ENCODE measurements at places on chromosomes 13 and 19.
A peak's percentile ranks its signal among the peaks of the same experiment; 100 is the strongest.

DNA sequence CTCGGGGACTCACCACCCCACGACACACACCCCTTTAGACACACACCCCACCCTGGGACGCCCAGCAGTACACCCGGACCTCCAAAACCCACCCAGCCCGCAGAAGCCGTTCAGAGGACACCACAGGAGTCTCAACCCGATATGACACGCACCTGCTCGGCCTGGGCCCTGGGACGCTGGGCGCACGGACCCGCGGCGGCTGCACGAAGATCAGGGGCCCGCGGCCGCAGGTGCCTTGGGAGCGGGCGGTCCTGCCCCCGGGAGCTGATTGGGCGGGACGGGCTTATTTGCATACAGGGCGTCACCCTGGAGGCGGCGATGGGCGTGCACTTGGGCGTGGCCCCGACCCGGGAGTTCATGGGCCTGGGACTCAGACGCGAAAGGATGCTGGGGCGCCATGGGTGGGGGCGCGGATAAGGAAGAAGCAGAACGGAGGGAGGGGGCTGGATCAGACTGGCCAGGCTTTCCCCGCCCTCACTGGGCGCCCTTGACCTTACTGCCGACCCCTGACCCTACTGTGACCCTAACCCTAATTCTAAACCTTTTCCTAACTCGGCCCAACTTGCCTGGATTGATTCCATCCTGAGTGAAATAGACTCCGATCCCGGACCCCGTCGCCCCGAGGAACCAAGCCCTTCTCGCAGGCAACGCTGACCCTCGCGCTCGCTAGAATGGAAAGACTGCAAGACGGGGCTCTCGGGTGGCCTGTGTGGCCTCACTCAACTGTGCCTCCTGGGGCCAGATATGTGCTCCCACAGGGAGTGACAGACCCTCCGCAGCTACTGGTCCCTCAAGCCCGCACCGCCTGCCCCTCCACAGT lies at the start of gene MEF2B:
MEF2B (minus strand) TSS at position 211 of the 820 bp plus-strand sequence. CDS start 19,528 bp downstream, outside the sequence.
- peak; percentile 87 for DNase-seq

DNA sequence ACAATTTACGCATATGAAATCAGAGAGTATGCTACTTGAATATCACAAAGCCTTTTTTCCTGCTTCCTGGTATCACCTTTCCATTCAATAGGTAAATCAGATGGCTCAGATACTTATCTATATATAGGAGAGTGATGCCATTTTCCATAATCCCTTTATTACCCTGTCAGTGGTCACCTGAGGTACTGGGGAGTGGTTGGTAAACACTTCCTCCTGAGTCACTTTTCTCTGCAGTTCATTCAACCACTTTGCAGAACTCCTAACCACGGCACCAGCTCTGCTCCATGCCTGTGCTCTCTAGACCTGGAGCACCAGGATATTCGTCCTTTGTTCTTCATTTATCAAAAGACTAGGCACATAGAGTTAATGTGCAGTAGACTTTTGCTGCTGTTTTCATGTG lies 748.5 kb upstream of the KLHL1 start:
- DNase-seq, result no peak

DNA sequence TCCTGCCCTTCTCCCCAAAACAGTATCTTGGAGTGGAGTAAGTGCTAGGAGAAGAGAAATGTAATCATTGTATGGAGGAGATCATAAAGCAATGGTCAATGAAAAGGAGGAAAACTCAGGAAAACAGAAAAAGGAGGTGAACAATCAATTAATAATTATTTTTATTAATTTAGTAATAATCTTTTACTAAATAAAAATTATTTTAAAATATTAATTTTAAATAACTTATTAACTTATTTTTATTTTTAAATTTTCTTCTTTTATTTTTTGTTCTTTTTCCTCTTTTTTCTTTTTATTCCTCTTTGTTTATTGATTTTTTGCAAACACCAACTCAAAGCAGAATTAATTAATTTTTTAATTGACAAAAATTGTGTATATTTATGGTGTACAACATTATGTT lies 80.3 kb downstream of the TNFSF11 start:
- no peak for DNase-seq

DNA sequence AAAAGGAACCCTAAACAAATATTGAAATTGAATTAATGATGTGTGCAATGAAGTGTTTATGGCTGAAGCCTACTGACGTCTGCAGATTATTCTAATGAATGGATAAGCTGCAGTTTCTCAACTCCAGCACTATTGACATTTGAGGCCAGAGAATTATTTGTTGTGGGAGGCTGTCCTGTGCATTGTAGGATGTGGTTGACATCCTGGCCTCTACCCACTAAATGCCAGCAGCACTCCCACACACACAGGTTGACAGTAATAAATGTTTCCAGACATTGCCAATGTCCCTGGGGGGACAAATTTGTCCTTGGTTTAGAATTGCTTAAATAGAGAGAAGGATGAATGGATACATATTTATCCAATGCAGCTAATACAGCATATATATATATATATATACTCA lies 19.2 kb upstream of the MYH14 start:
- no peak for DNase-seq

- no peak for DNase-seq
These were observed 292.2 kb upstream of the SLC10A2 start for GRCh38 chr13:103358255-103358932.

DNA sequence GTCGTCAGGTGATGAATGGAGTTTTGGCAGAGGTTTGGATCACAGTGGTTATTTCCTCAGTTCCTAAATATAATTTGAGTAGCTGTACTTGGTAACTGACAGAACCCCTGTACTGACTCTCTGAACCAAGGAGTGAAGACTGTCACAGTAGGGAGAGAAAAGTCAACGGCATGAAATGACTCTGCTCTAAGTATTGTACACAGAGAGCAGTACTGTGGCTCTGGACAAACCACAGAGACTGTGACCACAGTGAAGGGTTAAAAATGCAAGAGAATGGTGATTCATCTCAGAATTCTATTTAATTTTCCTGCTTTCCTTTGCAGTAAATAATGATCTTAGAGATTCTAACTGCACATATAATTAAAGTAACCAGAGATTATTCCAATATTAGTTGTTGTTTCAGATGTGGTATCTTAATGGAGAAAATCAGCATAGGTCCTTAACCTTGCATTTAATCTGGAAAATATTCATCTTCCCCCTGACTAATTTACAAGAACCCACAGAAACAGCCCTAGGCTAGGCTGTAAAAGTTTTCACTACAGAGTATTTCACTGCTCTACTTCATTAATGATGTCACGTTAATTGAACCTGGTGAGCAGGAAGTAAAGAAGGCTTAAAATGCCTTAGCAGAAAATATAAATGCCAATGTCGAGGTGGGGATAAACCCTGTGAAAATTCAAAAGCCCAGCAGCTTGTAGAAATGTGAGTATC lies 221.9 kb downstream of the LIG4 start:
- DNase-seq, result no peak

- DNase-seq, result no peak
These were observed 31.9 kb downstream of the ZNF726 start for GRCh38 chr19:23946569-23946968.

- no peak for DNase-seq
These were observed 512.1 kb downstream of the IRS2 start for GRCh38 chr13:109274188-109274821.

- no peak for DNase-seq
These were observed 14.5 kb upstream of the CEACAM1 start for GRCh38 chr19:42542791-42543190.

- DNase-seq, result no peak
These were observed 1784.6 kb downstream of the SLITRK5 start for GRCh38 chr13:89455741-89456140.

GRCh38 chr19:20503476-20503875 lies 62.1 kb downstream of the ZNF737 start:
- no peak for DNase-seq

DNA sequence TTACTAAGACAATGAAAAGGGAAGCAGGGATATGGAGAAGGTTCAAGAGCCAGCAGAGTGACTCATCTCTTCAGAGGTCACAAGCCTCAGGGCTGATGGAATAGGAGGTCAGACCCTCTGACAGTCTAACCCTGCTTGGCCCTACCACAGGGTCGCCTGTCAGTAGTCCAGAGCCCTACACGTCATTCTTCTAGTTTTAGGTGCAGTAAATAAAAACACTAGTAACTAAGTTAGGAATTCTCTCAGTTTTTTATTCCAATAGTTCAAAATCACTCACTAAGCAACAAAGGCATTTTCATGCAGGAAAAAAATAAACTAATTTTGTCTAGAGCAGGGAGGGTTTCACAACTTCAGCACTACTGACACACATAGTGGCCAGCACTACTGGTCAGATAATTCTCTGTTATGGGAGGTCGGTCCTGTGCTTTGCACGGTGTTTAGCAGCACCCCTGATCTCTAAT lies 27.2 kb downstream of the FOXO1 start:
- DNase-seq, result no peak

GRCh38 chr19:4814625-4815425 lies 16.7 kb downstream of the TICAM1 start:
- no peak for DNase-seq

DNA sequence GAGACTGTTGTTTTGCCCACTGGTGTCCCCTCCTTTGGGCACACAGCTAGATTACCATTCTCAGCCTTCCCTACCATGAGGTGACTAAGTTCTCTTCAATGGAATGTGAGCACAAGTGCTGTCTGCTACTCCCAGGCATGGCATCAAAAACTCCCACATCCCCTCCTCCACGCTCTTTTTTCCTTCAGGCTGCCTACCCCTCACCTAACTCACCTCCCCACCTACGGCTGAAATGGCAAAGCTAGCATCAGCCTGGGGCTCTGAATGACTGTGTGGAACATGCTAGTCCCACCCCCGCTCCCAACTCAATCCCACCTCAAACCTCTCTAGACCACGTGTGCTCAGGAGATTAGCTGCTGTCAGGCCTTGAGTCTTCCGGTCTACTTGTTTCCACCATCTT lies 512.2 kb downstream of the DIAPH3 start:
- DNase-seq, result no peak

- DNase-seq, result no peak
These were observed 894.2 kb upstream of the ATXN8OS start for GRCh38 chr13:69213396-69213795.

DNA sequence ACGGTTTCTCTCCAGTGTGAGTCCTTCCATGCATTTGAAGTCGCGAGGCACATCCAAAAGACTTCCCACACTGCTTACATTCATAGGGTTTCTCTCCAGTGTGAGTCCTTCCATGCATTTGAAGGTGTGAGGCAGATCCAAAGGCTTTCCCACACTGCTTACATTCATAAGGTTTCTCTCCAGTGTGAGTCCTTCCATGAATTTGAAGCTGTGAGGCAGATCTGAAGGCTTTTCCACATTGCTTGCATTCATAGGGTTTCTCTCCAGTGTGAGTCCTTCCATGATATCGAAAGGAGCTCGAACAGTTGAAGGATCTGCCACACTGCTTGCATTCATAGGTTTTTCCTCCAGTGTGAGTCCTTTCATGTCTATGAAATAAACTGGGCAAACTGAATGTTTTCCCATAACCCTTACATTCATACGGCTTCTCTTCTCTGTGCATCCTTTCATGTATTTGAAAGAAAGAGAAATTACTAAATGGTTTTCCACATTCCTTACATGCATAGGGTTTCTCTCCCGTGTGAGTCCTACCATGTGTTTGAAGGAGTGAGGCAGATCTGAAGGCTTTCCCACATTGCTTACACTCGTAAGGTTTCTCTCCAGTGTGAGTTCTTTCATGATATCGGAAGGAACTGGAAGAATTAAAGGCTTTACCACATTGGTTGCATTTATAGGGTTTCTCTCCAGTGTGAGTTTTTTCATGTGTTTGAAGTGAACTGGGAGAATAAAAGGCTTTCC lies 20.3 kb downstream of the ZNF433 start:
- no peak for DNase-seq

GRCh38 chr13:40586886-40587565 lies 79.4 kb downstream of the FOXO1 start:
- no peak for DNase-seq

DNA sequence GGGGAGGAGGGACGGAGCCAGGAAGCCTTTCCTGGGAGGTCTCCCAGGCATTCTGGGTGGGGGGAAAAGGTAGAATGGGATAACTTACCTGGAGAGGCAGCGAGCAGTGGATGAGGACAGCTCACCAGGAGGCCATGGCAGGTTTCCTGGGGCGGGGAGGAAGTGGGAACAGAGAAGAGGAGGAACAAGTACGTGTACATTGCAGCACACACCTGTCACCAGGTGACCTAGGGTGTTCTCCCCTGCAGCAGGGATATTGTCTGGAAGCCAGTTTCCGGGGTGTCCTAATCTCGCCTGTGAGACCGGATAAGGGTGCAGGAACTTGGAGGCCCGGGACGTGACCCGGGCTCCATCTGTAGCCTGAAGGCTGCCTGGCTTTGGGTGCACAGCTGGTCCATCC lies at the start of gene FUT3:
FUT3 (minus strand) TSS at position 148 of the 400 bp plus-strand sequence.
- DNase-seq, result no peak

DNA sequence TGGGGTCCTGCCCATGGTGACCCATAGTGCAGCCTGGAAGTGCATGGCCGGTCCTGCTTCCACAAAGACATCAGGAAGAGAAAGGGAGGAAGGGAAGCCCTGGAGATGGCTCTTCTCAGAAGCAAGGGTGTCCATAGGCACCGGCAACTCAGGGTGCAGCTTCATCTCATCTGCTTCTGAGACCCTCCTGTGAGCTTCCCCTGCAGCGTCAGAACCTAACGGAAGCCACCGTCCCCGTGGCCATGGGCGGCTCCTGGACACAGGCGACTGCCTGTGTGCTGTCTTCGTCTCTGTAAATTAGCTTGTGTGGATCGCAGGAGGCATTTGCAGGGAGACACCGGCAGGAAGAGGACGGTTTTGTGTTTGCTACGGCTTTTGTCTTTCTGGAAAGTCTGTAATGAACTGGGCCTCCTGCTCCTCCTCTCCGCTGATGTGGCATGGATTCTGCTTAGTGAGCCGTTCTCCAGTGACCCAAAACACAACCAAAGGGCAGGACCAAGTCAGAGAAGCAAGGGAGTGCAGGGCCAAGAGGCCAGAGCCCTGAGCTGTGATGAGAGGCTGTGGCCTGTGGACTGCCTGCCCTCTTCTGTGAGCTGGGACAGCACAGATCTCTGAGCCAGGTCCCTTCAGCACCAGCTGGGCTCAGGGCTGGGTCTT lies 2.5 kb downstream of the ATP4B start:
- DNase-seq, result no peak

GRCh38 chr13:47256618-47257017 lies 359.8 kb upstream of the HTR2A start:
- no peak for DNase-seq

- DNase-seq, result no peak
These were observed 8.9 kb upstream of the CCDC9 start for GRCh38 chr19:47247308-47247990.

DNA sequence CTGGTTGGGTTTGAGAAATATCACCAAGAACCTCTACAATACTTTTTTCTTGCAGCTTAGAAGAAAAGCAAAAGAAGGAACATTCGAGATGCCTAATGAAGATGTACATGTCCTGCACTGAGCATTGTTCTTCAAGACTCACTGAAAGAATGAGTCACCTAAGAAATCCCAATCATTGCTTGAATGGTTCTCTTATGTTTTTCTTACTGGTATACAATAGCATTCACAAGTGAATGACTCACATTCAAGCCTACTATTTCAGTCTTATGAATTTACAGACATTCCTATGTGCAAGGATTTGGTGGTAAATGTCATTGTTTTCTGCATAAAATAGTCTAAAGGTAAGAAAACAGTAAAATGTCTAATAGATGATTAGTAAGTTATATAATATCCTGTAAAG lies 594.6 kb downstream of the PCDH9 start:
- DNase-seq, result no peak

All from GM18507 (cell line).